ENCODE measurements at places on chromosomes 2 and 18.

DNA sequence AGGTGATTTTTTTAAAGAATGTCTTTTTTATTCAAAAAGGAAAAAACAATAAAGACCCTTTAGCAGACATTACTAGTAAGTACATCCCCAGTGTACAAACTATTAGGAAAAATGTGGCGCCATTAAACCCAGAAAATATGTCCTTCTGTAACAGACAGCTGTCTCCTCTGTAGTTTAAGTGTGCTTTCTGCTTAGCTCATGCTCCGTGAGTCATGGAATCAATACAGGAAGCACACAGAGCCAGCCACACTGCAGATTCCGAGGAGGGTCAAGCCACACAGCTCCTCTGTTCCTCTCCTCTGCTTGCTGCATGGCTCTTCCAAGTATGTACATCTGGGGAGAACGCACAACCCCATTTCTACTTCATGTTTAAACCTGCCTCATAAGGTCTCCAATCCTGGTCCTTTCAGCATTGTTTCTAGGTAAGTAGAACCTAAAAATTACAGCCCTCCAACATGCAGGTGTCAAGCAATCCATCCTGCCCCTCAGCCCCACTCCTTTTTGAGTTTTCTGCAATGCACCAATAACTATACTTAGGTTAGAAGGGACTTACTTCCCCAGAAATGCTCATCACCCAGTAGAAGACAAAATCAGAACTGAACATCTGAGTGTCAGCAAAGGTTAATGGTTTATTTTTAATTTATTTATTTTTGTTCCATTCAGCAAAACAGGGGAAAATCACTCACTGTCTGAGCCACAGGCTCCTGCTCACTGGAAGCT, 37.5 kb downstream of the ACVR1 start:
- peaks cover 42% of the 10 kb centered on the region for H3K4me1 ChIP-seq
- no peak overlapping the region for H3K4me3 ChIP-seq
- no peaks in the 10 kb centered on the region for H3K36me3 ChIP-seq
- peak; percentile 49 for DNase-seq

DNA sequence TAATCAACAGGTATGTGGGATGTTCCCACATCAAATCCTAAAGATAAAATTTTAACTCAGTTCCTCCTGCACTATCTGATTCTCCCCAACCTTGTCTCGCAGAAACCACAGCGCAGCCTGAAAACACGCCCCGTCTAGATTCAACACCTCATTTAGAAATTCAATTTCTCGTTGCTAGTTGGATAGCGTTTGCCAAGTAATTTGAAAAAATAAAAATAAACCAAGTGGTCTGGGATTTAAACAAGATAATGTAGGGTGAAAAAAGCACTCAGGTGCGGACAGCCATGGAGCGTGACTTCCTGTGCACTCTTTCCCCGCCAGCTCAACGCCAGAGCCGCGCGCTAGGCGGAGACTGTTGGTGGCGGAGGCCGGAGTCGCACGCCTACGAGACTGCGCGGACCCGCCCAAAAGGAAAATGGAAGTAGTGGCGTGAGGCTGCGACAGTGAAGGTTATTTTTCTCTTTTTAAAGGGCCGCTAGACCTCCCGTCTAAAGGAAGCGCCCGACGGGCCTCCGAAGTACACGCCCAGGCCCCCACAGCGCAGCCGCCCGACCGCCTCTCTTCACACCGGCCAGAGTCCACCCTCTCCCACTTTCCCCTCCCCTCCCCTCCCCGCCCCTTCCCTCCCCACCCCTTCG, 615 bp upstream of the CCNT2 start:
- H3K4me3 ChIP-seq, result peak overlapping the region; percentile 72
- DNase-seq, result no peak
- no peaks in the 10 kb centered on the region for H3K36me3 ChIP-seq
- H3K27me3 ChIP-seq, result no peaks in the 10 kb centered on the region
- peak overlapping the region; percentile 99 for H3K27ac ChIP-seq

DNA sequence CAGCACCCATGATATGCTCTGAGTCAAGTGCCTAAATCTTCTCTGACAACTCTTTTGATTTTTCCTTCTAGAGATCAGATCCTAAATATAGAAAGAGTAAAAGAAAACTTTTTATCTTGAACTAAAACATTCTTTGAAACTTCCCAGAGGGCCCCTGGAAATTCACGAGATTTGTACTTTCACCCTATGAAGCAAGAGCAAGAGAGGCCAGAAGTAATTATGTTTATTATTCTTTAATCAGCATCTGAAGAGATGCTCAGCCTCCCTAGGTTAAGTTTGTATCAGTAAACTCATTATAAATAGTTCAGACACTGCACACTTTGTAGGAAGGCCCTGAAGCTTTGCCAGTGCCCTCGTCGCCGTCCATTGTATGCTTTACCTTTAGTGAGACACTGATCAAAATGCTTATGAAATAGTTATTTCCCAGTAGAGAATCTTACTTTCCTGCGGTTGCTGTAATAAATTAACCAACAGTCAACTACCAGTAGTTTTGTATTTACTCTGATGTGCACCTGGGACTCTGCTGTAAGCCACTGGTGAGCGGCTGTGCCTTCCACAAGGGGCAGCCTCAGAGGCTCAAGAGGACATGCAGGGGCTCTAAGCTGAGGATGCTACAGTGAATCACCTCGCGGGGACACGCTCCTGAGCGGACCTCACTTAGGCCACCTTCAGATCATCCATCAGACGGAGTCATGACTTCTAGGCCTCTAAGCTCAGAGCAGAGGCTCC, 71.9 kb downstream of the BIN1 start:
- H3K27ac ChIP-seq, result peak overlapping the region; percentile 34
- H3K4me3 ChIP-seq, result no peak overlapping the region
- no peak for DNase-seq
- H3K36me3 ChIP-seq, result no peaks in the 10 kb centered on the region
- H3K27me3 ChIP-seq, result no peaks in the 10 kb centered on the region
- peaks cover 16% of the 10 kb centered on the region for H3K4me1 ChIP-seq

GRCh38 chr2:233033672-233034071, 1.2 kb downstream of the NEU2 start:
- H3K4me3 ChIP-seq, result no peak overlapping the region
- H3K4me1 ChIP-seq, result no peaks in the 10 kb centered on the region
- no peaks in the 10 kb centered on the region for H3K36me3 ChIP-seq
- H3K27ac ChIP-seq, result no peak overlapping the region

DNA sequence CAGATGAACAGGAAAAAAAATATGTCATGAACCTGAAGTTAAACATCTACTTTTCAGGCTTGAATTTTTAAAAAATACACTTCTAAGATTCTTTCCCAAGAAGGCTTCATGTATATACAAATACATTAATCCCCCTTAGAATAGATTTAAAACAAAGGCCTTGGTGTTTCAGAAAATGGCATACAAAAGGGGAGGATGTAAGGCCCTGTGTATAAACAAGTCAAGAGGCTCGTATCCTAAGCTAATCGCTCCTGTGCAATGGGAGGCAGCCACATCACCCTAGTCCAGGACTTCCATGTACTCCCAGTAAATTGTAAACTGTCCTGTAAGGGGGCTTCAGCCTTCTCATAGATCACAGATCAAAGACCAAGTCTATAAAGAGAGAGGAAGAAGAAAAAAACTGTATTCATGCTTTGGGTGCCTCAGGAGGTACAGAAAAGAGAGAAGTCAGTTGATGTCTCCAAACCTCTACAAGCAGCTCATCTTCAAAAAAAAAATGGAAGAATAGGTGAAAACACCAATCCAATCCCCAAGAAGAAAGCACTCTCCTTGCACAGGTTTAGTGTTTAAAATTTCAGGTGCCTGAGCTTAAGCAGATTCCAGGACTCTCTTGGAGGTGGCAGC, 53.9 kb downstream of the ANKRD44 start:
- no peak for DNase-seq
- peaks cover 13% of the 10 kb centered on the region for H3K4me1 ChIP-seq
- no peak overlapping the region for H3K4me3 ChIP-seq
- H3K36me3 ChIP-seq, result no peaks in the 10 kb centered on the region

- H3K36me3 ChIP-seq, result no peaks in the 10 kb centered on the region
- no peaks in the 10 kb centered on the region for H3K4me1 ChIP-seq
- peaks cover 54% of the 10 kb centered on the region for H3K27me3 ChIP-seq
These were observed 9.2 kb downstream of the PTPRN start for GRCh38 chr2:219300022-219300421.

GRCh38 chr18:79275992-79276391, 119.7 kb upstream of the NFATC1 start:
- H3K27me3 ChIP-seq, result no peaks in the 10 kb centered on the region
- no peak overlapping the region for H3K4me3 ChIP-seq
- peaks cover 3% of the 10 kb centered on the region for H3K36me3 ChIP-seq

DNA sequence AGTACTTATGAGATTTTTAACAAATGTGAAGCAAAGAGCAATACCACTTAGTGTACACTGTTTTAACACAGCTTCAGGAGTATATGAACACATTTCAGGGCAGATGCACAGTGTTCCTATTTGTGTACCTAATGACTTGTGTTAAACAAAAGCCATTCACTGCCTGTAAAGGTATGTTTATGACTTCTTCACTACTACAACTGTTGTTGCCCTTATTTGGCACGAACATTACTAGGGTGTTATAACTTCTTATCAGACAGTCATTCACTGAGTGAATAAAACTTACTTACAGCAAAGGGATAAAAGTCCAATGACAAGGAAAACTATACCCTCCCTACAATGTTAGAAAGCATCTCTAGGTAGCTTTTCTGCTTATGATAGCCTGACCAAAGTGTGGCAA, 85.4 kb upstream of the CAVIN2 start:
- no peaks in the 10 kb centered on the region for H3K36me3 ChIP-seq
- H3K4me3 ChIP-seq, result no peak overlapping the region
- no peaks in the 10 kb centered on the region for H3K27me3 ChIP-seq
- H3K27ac ChIP-seq, result no peak overlapping the region
- no peaks in the 10 kb centered on the region for H3K4me1 ChIP-seq

DNA sequence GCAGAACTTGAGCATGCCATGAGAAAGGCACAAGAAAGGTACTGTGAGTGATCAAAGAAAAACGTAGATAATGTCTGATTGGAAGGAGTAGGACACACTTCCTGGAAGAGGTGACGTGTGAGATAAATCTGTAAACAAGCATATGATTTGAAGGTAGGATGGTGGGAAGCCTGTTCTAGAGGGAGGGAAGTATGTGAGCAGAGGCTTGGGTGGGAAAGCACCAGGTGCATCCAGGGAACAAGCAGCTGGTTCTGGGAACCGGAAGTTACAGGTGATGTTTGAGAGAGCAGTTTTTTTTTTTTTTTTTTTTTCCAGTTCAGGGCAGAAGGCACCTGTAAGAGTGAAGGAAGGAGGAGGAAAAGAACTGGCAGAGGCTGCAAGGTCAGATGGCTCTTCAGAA, 116.6 kb upstream of the EFEMP1 start:
- no peaks in the 10 kb centered on the region for H3K4me1 ChIP-seq
- H3K4me3 ChIP-seq, result no peak overlapping the region
- no peak for DNase-seq

- H3K27ac ChIP-seq, result no peak overlapping the region
- DNase-seq, result no peak
- no peaks in the 10 kb centered on the region for H3K27me3 ChIP-seq
- H3K4me1 ChIP-seq, result peaks cover 8% of the 10 kb centered on the region
These were observed 415.9 kb downstream of the NBAS start for GRCh38 chr2:15145046-15145817.

- no peak overlapping the region for H3K4me3 ChIP-seq
- no peak for DNase-seq
- no peak overlapping the region for H3K27ac ChIP-seq
- no peaks in the 10 kb centered on the region for H3K27me3 ChIP-seq
These were observed 25.1 kb downstream of the STK25 start for GRCh38 chr2:241483305-241483704.

DNA sequence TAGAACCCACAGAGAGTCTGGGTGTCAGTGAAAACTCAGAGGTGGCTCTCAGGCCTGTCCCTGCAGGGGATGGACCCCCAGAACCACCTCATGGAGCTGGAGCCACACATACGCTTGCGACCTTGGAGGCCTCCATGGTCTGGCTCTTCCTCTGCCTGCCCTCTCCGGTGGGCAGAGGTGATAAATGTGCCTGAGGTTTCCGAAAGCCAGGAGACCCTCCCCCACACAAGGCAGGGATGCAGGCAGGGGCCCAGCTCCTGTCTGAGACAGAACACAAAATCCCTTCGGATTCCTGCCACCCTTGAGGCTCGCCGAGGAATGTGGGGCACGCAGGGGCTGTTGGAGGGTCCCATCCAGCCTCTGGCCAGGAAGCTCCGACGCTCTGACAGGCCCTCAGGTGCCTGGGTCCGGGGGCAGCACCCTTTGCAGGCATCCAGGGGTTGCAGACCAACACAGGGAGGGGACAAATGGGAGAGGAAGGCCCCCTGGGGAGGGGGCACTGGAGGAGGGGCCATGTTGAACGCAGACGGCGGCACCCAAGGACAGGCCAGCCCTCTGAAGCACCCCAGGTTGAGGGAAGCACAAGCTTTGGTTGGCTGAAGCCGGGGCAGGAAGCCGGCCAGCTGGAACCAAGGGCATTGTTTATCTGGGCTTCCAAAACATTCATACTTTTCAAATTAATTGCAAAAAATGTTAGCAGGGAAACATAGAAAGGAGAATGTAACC, 4.1 kb upstream of the SNED1 start:
- H3K4me1 ChIP-seq, result no peaks in the 10 kb centered on the region
- no peak overlapping the region for H3K4me3 ChIP-seq
- H3K27me3 ChIP-seq, result peaks cover 7% of the 10 kb centered on the region
- DNase-seq, result no peak
- H3K27ac ChIP-seq, result no peak overlapping the region

DNA sequence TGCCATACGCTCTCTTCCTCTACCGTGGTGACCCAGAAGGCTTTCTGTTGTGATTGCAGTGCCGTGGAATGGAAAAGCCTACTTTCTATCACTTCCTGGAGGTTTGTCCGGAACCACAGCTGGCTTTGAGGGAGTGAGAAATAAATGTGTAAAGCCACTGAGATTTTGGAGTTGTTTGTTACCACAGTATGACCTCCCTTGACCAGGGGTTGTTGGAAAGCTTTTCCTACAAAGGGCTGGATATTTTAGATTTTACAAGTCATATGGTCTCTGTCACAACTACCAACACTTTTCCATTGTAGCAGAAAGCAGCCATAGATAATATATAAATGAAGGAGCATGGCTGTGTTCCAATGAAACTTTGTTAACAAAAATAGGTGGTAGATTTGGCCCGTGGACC, 70.3 kb downstream of the VAPA start:
- no peak overlapping the region for H3K4me3 ChIP-seq
- no peaks in the 10 kb centered on the region for H3K4me1 ChIP-seq
- no peak for DNase-seq
- no peaks in the 10 kb centered on the region for H3K27me3 ChIP-seq

Measured in cardiac muscle cell (in vitro differentiated cells and primary cell).